ENCODE measurements at places on chromosomes 16 and 17. TPM values are rescaled to one million over a fixed set of nuclear protein-coding genes. Genes with fewer than 3 reads are reported as not detected.

DNA sequence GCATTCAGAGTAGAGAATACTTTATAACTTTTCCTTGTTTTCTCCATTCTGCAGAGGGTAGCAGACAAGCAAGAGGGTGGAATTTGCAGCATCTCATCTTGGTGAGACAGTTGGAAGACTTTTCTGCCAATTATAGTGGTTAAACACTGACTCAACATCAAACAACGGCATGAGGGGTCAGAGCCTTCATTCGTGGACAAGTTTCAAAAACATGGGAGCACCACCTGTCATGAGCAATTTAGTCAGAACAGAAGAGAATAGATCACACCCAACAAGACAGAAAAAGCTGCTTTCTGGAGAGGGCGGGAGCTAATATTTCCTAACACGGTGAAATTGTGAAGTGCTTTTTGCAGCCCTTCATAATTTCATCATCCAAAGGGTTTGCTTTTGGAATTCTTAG lies 17.9 kb upstream of the ZNF652 start:
- H3K4me1 ChIP-seq = peaks cover 30% of the 10 kb centered on the region
- no peak overlapping the region for H3K4me3 ChIP-seq

DNA sequence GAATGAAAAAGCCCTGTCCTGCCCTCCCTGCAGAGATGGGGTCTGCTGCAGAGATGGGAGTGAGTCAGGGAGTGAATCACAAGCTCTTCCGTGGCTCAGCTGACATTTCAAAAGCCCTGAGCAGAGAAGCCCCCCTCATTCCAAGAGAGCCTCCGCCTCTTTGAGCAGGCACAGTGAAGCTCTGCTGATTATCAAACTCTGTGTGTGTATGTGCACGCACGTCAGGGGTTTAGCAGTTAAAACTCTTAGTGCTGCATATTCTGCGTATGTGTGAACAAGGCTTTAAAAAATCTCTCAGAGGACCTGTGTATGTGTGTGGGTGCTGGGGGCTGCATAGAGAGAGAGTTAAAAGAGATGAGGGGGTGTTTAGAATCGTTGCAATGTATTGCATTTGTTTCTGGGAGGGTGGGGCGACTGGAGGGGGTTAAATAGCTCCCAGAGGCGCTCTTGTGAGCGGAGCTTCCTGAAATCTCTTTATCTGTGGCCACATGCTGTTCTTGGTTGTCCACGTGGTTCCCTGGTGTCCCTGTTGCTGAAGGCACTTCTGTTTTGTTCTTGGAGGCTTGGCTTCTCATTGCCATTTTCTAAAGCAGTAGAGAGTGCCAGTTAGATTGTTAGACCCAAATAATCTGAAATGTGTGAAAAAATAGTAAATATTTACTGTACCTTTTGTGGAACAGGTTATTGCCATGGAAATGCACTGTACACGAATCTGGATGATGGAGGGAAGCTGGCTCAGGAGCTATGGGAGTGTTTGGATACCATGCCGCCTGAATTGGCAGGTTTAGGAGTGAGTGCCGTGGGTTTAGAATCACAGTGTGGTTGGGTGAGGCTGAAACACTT lies 116.6 kb downstream of the PRKCB start:
- peaks cover 96% of the 10 kb centered on the region for H3K4me1 ChIP-seq
- H3K36me3 ChIP-seq = no peaks in the 10 kb centered on the region
- H3K27ac ChIP-seq = peak overlapping the region; percentile 88
- H3K27me3 ChIP-seq = no peaks in the 10 kb centered on the region

- no peak overlapping the region for H3K27ac ChIP-seq
- H3K4me1 ChIP-seq = no peaks in the 10 kb centered on the region
- no peak for DNase-seq
- no peaks in the 10 kb centered on the region for H3K36me3 ChIP-seq
- no peak overlapping the region for H3K4me3 ChIP-seq
These were observed 63.6 kb downstream of the SHISA6 start for GRCh38 chr17:11304568-11304967.

The RNF222 gene
- total RNA-seq = not detected

DNA sequence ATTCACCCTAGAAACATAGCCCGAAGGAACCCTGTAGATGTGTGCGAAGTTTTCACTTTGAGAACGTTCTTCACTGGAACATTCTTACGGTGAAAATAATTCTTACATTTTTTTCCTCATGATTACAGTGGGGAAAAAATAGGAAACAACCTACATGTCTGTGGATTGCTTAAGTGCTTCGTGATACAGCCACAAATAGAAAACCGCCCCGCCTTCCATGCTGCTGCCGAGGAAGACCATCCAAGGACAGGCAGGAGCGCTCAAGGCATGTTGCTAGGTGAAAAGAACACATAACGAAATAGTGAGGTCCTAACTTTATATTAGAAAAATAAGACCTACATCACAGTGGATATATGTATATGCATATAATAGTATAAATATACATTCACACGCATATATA lies 78.8 kb downstream of the BMERB1 start:
- H3K4me3 ChIP-seq = no peak overlapping the region
- no peak for DNase-seq
- no peaks in the 10 kb centered on the region for H3K36me3 ChIP-seq
- no peaks in the 10 kb centered on the region for H3K4me1 ChIP-seq
- H3K27me3 ChIP-seq = no peaks in the 10 kb centered on the region

The ASGR1 gene
- total RNA-seq = 0.32 TPM

GRCh38 chr17:16353317-16354174 lies at the start of gene CENPV:
CENPV (minus strand) TSS chr17:16353469; CDS start chr17:16353436, 33 bp downstream.
- H3K27ac ChIP-seq = no peak within 1 kb of the TSS
- DNase-seq = peak; percentile 86
- peak within 1 kb of the TSS; percentile 78 for H3K4me3 ChIP-seq
- H3K4me1 ChIP-seq = peaks cover 8% of the 10 kb centered on the region
- H3K27me3 ChIP-seq = no peaks in the 10 kb centered on the region
- H3K36me3 ChIP-seq = no peaks in the 10 kb centered on the region

- H3K4me3 ChIP-seq = no peak overlapping the region
- no peaks in the 10 kb centered on the region for H3K4me1 ChIP-seq
- DNase-seq = no peak
- no peak overlapping the region for H3K27ac ChIP-seq
These were observed 38.5 kb downstream of the MPRIP start for GRCh38 chr17:17080781-17081180.

The C17orf78 gene
- not detected for total RNA-seq

DNA sequence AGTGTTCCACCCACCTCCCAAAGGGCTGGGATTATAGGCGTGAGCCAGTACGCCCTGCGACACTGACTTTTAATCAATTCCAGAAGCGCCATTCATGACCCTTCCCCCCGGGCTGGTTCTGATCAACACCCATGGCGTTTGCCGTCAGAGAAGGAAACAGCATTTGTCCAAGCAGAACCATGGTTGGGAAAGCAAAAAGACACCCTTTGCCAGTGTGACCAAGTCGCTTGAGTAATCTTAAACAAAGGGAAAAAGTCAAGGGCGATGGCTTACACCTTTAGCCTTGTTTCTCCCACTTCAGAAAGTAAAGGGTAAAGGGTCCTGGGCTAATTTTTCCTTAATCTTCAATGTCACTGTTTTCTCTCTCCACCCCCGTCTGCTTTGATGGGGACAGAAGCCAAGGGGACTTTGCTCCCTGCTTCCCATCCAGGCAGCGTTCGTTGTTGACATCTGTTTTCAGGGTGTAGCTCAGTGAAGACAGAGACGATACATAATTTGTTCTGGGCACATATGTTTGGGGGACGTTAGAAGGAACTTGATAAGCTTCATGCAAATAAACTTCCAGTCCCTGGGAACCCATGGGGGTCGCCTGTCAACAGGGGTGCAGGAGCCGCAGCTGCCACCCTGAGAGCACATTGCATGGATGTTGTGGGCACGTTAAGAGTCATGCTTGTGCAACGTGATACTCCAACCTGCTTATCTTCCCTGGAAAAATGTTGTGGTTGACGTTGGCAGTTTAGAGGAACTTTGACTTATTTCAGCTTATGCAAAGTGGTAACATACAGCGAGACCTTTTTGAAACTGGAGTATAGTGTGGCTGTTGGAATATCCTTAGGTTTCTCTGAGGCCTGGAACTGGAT lies 50.6 kb upstream of the TANGO6 start:
- no peaks in the 10 kb centered on the region for H3K4me1 ChIP-seq
- no peak overlapping the region for H3K4me3 ChIP-seq

DNA sequence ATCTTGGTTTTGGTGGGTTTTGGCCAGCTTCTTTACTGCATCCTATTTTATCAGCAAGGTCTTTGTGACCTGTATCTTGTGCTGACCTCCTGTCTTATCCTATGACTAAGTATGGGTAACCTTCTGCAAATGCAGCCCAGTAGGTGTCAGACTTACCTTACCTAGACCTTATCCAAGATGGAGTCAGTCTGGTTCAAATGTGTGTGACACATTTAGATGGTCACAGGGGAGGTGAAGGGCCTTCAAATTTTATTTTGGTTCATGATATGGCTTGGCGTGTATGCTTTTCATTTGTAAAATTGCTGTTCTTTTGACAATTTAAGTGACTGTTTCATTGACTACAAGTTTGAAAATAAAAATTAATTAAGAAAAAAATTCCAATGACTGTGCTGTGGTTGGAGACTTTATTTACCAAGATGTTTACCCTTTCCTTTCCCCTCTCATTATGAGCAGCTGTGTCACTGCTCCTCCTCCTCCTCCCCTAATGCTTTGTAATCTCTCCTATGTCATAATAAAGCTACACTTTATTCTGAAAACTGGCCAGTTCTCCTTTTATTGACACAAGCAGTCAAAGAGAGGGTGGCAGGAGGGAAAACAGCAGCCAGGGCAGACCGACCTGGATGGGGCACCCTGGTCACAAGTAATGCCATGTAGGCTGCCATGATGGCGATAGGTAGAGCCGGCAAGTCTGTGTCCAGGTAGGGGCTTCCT lies 49.4 kb downstream of the TNFRSF13B start:
- no peak overlapping the region for H3K27ac ChIP-seq
- H3K36me3 ChIP-seq = peaks cover 2% of the 10 kb centered on the region

The FAM234A gene
- total RNA-seq = 44.5 TPM

DNA sequence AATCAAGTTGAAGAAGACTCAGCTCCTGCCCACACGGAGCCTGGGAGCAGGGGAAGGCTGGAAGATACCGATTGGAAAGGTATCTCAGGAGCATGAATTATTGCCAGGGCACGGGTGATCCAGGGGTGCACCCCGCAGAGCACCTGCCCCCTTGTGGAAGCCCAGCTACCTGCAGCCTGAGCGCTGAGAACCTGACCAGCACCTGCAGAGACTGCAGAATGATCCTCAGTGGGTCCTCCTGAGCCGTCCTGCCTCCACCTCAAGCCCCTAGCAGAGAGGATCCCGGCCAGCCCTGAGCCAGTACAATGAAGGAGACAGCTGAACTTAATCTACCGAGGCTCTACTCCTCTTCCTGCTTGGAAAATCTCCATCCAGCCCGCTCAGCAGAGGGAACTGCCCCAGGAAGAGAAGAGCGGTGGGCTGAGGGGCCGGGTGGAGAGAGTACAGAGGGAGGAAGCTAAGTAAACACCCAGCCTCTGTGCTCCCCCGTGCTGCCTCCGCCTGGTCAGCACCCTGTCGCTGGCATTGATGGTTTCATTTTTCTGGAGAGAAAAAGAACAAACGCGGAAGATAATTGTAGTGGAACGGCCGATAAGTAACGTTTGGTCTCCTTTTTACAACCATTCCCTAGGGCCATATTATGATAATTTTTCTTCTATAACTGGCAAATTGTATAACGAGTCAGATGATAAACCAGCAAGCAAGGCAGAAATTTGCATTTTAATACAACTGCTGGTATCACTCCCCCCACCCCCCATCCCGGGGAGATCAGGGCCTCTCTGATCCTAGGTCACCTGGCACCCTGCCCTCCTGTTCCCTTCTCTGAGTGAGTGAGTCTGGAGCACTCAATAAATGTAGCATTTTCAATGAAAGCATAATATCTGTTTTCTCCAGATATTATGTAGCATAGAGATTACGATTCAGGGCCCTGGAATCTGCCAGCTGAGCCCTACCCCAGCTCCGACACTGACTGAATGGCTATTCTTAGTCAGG lies 204.5 kb upstream of the RPL38 start:
- H3K27ac ChIP-seq = no peak overlapping the region
- H3K4me1 ChIP-seq = no peaks in the 10 kb centered on the region
- H3K36me3 ChIP-seq = no peaks in the 10 kb centered on the region
- H3K27me3 ChIP-seq = no peaks in the 10 kb centered on the region

DNA sequence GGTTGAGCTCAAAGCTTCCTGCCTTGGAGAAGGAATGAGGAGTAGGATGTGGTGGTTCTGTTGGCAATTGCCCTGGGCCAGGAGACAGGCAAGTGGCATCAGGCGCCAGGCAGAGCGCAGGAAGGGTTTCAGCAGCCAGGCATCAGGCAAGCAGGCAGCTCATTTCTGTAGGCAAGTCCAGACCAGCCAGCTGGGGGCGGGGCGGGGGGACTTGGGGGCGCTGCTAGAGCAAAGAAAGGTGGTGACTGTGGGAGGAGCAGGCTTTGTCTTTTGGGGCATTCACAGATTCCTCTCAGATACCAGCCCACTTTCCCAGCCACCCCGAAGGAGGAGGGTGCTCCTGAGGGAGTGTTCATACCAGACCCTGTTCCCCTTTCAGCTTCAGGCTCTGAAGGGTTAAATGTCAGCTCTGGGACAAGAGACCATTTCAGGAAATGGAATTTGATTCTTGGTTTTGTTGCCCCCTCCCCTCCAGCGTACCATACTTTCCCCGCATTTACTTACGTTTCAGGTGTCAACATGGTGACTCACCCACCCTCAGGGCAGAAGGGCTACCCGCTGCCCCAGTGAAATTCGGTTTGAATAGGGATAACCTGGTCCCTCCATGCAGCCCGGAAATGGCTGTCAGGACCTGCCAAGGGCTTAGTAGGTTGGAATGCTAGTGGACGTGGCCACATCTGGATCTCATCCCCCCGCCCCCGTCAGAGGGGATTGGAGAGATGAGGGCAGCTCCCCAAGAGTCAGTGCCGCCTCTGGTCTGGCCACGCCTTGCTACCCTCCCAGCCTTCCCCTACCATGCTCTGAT lies 13.2 kb downstream of the NGFR start:
- H3K36me3 ChIP-seq = no peaks in the 10 kb centered on the region
- H3K27ac ChIP-seq = no peak overlapping the region
- no peak for DNase-seq
- H3K4me3 ChIP-seq = no peak overlapping the region
- H3K4me1 ChIP-seq = no peaks in the 10 kb centered on the region

DNA sequence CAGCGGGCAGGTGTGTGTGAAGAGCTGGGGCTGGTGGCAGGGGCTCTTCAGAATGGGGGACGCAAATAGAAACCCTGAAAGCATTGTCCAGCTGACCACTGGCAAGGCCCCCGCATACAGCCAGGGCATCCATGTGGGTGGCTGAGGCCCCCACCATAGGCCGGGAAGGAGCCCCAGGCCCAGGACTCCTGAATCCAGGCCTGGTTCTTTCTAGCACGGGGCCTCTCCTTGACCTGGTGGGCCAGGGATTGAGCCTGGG lies 200.5 kb downstream of the NTN1 start:
- H3K4me1 ChIP-seq = no peaks in the 10 kb centered on the region
- H3K4me3 ChIP-seq = no peak overlapping the region
- no peaks in the 10 kb centered on the region for H3K36me3 ChIP-seq
- no peak overlapping the region for H3K27ac ChIP-seq
- no peak for DNase-seq

DNA sequence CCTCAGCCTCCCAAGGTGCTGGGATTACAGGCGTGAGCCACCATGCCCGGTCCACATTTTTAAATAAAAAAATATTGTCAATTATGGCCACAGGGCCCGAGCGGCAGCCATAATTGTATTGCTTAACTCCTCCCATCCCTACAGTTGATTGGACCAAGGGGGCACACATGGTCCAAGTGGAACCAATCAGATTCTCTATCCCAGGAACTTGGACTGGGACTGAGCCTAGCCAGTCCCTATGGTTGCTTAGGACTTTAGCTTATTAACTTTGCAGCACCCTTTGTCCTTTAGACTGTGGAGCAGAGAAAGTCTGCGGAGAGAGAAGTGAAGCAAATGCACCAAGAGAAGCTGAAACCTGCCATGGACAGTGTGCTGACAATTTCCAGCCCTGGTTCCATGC lies 5.5 kb upstream of the RDM1 start:
- H3K4me3 ChIP-seq = no peak overlapping the region
- no peaks in the 10 kb centered on the region for H3K36me3 ChIP-seq

The LGALS9B gene
- not detected for total RNA-seq

The SCRN2 gene
- 53.8 TPM for total RNA-seq

All from B cell (primary cell).